ENCODE measurements at places on chromosomes 4 and X.

GRCh38 chr4:145639186-145639698 is 20.1 kb downstream of the MMAA start:
- DNase-seq: no peak
- no peaks in the 10 kb centered on the region for H3K27me3 ChIP-seq
- no peak overlapping the region for H3K27ac ChIP-seq
- H3K4me1 ChIP-seq: no peaks in the 10 kb centered on the region

DNA sequence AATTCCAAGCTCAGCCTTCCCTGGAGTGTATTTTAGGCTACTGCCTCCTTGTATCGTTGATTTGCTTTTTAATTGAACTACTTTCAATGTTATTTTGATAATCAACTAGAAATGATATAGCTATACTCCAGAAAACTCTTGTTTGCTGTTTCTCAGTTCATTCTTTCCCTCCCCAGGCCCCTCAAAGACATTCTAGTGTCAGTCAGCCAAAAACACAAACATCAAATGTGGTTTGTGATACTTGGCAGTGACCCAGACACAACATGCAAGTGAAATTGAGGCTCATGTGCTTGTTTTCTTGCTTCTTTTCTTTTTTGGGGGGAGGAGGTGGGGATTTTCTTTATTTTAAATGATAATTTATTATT is 7.6 kb downstream of the FAT4 start:
- no peak for DNase-seq
- no peaks in the 10 kb centered on the region for H3K27me3 ChIP-seq
- peak overlapping the region; percentile 50 for H3K4me3 ChIP-seq
- no peaks in the 10 kb centered on the region for H3K36me3 ChIP-seq
- H3K4me1 ChIP-seq: peaks cover 6% of the 10 kb centered on the region
- H3K27ac ChIP-seq: peak overlapping the region; percentile 64

- no peaks in the 10 kb centered on the region for H3K27me3 ChIP-seq
- H3K36me3 ChIP-seq: no peaks in the 10 kb centered on the region
- H3K27ac ChIP-seq: no peak overlapping the region
These were observed 252.0 kb downstream of the FRMPD4 start for GRCh38 chrX:12390301-12390700.

DNA sequence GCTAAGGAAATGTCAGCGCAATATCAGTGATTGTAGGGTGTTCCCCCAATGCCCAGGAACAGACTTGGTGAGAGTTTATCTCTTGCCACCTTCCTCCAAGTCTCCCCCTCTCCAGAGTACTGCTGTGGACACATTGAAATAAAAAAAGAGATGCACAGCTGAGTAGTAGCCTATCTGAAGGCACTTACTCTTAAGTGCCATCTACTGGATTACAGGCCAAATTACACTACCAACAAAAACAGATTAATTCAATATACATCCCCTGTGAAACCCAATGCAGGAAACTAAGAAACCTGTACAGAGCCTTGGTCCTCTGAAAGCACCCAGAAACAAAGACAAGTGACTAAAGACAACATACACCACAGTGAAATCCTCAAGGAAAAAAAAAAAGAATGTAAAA is 460.3 kb downstream of the ZIC3 start:
- no peak for DNase-seq
- H3K27me3 ChIP-seq: no peaks in the 10 kb centered on the region
- no peaks in the 10 kb centered on the region for H3K36me3 ChIP-seq
- no peaks in the 10 kb centered on the region for H3K4me1 ChIP-seq

GRCh38 chr4:1364748-1365147 is 17.7 kb downstream of the UVSSA start:
- H3K27ac ChIP-seq: no peak overlapping the region
- H3K4me1 ChIP-seq: peaks cover 6% of the 10 kb centered on the region
- peaks cover 24% of the 10 kb centered on the region for H3K36me3 ChIP-seq

GRCh38 chr4:88054901-88055300 is 47.5 kb downstream of the PKD2 start:
- H3K4me1 ChIP-seq: no peaks in the 10 kb centered on the region
- H3K4me3 ChIP-seq: no peak overlapping the region
- peak; percentile 69 for DNase-seq
- no peaks in the 10 kb centered on the region for H3K27me3 ChIP-seq
- H3K27ac ChIP-seq: no peak overlapping the region
- peaks cover 26% of the 10 kb centered on the region for H3K36me3 ChIP-seq

DNA sequence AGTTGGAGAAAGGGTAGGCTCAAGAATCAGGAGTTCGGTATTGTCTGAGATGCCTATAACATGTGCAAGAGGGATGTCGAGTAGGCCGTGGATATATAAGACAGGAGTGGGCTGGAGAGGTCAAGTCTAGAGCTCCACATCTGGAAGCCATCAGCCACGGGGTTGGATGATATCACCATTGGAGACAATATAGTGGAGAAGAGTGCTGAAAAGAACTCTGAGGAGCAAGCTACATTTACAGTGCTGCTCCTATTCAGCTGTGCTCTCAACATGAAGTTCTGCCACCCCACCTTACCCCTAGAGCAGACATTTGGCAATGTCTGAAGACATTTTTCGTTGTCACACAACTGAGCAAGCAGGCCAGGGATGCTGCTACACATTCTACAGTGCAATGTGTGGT is 20.9 kb upstream of the PLAC1 start:
- H3K4me1 ChIP-seq: peaks cover 2% of the 10 kb centered on the region
- H3K4me3 ChIP-seq: no peak overlapping the region
- no peaks in the 10 kb centered on the region for H3K27me3 ChIP-seq
- H3K27ac ChIP-seq: no peak overlapping the region
- no peaks in the 10 kb centered on the region for H3K36me3 ChIP-seq

DNA sequence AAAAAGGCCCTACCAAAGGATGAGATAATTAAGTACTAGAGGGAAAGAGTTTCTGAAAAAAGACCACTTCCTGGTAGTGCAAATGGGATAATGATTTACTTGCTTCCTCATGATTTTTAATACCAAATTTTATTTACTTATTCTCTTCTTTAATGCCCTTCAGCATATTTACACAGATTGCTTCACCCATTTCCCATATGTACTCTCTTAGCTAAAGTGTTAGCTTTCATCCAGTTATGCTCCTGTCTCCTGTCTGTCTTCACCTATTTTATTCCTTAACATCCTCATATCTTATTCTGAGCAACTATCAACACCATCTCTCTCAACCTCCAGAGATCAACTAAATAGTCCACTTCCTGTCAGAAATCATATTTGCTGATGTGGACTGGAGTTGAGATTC is 183.2 kb upstream of the HS3ST1 start:
- no peaks in the 10 kb centered on the region for H3K36me3 ChIP-seq
- H3K4me3 ChIP-seq: no peak overlapping the region
- DNase-seq: no peak
- no peaks in the 10 kb centered on the region for H3K27me3 ChIP-seq
- no peak overlapping the region for H3K27ac ChIP-seq

- no peak overlapping the region for H3K27ac ChIP-seq
- no peak for DNase-seq
- H3K27me3 ChIP-seq: no peaks in the 10 kb centered on the region
- no peaks in the 10 kb centered on the region for H3K4me1 ChIP-seq
- H3K36me3 ChIP-seq: no peaks in the 10 kb centered on the region
These were observed 88.6 kb upstream of the PRPS2 start for GRCh38 chrX:12702509-12703091.

GRCh38 chr4:109690690-109691410 is 12.4 kb downstream of the CASP6 start:
- H3K4me3 ChIP-seq: no peak overlapping the region
- H3K27ac ChIP-seq: no peak overlapping the region
- no peak for DNase-seq

DNA sequence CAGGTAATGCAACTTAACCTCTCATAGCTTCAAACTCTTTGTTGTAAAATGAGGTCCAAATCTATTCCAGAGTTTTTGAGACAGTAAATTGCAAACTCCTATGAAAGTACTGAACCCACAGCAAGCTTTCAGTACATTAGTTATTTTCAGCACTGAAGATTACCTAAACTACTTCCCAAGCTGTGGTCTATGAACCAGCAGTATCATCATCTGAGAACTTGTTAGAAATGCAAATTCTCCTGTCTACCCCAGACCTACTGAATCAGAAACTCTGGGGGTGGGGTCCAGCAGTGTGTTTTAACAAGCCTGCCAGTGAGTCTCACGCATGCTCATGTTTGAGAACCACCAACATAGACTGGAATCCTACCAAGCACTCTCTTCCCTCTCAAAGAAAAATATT is 5.7 kb upstream of the CASP6 start:
- no peak for DNase-seq
- no peaks in the 10 kb centered on the region for H3K36me3 ChIP-seq
- H3K4me1 ChIP-seq: no peaks in the 10 kb centered on the region
- H3K4me3 ChIP-seq: no peak overlapping the region

GRCh38 chr4:1323635-1324442 is 23.2 kb upstream of the UVSSA start:
- H3K4me3 ChIP-seq: peak overlapping the region; percentile 21
- no peaks in the 10 kb centered on the region for H3K27me3 ChIP-seq
- peaks cover 82% of the 10 kb centered on the region for H3K36me3 ChIP-seq

GRCh38 chr4:179112441-179113170 is 1670.4 kb upstream of the AGA start:
- DNase-seq: peak; percentile 7
- no peak overlapping the region for H3K27ac ChIP-seq

GRCh38 chr4:168124008-168124641 is 31.8 kb downstream of the ANXA10 start:
- H3K4me3 ChIP-seq: no peak overlapping the region
- DNase-seq: no peak
- H3K27ac ChIP-seq: no peak overlapping the region
- H3K36me3 ChIP-seq: no peaks in the 10 kb centered on the region

DNA sequence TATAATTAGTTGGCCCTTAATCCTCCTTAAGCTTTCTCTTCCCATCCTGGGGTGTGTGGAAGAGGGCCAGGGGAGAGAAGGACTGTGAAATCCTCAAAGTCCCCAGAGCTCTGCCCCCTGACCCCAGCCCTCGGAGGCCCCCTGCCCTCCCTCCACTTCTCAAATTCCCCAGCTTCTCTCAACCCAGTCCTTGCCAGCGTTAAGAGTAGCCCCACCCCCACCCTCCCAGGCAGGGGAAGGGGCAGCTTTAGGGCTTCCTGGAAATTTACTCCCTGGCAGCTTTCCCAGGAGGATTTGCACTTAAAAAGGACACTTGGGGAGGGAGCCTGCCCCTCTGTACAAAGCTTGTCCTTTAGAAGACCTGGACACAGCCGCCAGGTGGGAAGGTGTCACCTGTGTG is 11.8 kb upstream of the CD40LG start:
- no peaks in the 10 kb centered on the region for H3K27me3 ChIP-seq
- no peak overlapping the region for H3K4me3 ChIP-seq
- H3K4me1 ChIP-seq: no peaks in the 10 kb centered on the region
- DNase-seq: no peak
- no peak overlapping the region for H3K27ac ChIP-seq
- H3K36me3 ChIP-seq: no peaks in the 10 kb centered on the region

DNA sequence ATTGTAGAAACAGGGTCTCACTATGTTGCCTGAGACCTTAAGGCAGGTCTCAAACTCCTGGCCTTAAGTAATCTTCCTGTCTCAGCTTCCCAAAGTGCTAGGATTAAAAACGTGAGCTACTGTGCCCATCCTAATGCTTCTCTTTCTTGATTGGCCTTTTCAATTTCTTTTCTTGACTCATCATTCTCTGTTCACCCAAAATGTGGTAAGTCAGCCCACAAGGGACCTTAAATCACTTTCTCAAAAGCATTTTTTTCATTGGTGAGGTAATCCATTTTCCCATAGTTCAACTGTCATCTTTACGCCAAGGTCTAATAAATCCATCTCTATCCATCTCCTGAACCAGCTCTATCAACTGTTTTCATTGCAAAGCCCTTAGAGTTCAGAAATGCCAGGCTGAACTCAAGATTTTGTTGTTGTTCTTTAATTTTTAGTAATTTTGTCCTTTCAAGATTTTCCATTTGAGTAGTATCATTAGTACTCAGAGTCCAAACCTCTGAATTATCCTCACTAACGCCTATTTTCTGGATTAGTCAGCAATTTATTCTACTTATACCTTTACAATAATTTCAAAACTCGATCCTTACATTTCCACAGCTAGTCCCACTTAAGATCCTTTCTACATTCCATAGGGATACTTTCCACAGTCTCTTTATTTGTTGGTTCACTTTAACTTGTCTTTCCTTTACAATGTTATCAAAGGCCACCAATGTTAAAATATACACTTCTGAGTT is 528.6 kb downstream of the IL15 start:
- H3K27ac ChIP-seq: no peak overlapping the region
- H3K4me3 ChIP-seq: no peak overlapping the region
- no peaks in the 10 kb centered on the region for H3K27me3 ChIP-seq
- no peaks in the 10 kb centered on the region for H3K36me3 ChIP-seq

DNA sequence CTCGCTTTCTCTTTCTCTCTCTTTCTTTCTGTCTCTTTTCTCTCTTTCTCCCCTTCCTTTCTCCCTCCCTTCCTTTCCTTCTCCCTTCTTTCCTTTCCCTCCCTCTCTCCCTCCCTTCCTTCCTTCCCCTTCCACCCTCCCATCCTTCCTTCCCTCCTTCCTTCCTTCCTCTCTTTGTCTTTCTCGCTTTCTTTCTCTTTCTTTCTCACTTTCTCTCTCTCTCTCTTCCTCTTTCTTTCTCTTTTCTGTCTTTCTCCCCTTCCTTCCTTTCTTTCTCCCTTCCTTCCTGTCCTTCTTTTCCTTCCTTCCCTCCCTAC is 2.1 kb upstream of the SORCS2 start:
- no peaks in the 10 kb centered on the region for H3K36me3 ChIP-seq
- H3K4me3 ChIP-seq: no peak overlapping the region

DNA sequence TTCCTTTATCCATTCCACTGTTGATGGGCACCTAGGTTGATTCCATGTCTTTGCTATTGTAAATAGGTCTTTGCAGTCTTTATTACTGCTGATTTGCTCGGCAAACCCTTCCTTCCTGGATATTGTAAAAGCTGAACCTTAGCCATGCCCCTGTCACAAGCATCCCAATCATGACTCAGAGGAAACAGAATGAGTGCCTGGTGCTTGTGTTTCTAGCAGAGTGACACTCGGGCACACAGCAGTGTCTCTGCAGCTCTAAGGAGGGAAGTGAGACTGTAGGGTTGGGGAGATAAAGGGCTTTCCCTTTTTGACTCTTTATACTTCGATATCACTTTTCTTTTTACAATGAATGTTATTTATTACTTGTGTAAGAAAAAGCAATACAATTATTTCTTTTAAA is 83.3 kb downstream of the AKAP4 start:
- H3K27me3 ChIP-seq: no peaks in the 10 kb centered on the region
- no peaks in the 10 kb centered on the region for H3K36me3 ChIP-seq
- no peak overlapping the region for H3K27ac ChIP-seq
- H3K4me3 ChIP-seq: no peak overlapping the region
